ENCODE measurements at places on chromosomes 5 and 9.

DNA sequence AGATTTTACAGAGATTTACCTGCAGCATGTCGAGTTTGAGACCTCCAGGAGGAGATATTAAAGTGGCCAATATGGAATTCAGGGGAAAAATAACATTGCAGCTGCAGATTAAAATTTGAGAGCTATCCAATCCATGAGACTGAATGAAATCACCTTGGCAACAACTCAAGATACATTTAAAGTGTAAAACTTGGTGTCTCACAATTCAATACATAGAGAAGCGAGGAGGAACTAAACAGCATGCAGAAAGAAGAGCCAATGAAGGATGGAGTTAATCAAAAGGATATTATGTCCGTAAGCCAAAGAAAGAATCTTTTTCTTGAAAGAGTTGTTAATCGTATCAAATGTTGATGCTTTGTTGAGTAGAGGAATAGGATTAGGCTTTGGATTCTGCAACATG is 455.1 kb downstream of the CDH18 start:
- no peak for DNase-seq
- no peaks in the 10 kb centered on the region for H3K36me3 ChIP-seq
- H3K4me3 ChIP-seq: no peak overlapping the region
- H3K4me1 ChIP-seq: no peaks in the 10 kb centered on the region

DNA sequence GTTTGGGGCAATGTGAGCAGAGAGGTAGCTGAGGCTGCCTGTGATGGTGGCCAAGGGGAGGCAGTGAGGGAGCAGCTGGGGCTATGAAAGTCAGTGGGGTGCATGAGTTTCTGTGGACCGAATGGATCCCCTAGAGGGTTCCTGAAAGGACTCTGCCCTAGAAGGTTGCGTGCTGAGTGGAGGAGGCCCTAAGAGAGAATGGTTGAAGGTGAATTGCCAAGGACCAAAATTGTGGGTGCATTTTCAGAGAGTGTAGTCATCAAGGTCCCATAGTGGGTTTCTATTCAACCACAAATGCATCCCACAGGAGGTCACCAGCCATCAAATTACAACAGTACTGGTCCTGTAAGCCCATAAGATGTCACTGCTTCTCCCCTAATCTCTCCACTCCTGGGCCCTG is 298.3 kb downstream of the CDK5RAP2 start:
- DNase-seq: no peak
- H3K36me3 ChIP-seq: no peaks in the 10 kb centered on the region
- H3K4me1 ChIP-seq: no peaks in the 10 kb centered on the region
- no peak overlapping the region for H3K4me3 ChIP-seq
- H3K27me3 ChIP-seq: peaks cover 32% of the 10 kb centered on the region

GRCh38 chr9:100761276-100761802 is 183.5 kb downstream of the CAVIN4 start:
- H3K27ac ChIP-seq: no peak overlapping the region
- peaks cover 24% of the 10 kb centered on the region for H3K27me3 ChIP-seq
- no peaks in the 10 kb centered on the region for H3K36me3 ChIP-seq
- no peak overlapping the region for H3K4me3 ChIP-seq
- DNase-seq: no peak

DNA sequence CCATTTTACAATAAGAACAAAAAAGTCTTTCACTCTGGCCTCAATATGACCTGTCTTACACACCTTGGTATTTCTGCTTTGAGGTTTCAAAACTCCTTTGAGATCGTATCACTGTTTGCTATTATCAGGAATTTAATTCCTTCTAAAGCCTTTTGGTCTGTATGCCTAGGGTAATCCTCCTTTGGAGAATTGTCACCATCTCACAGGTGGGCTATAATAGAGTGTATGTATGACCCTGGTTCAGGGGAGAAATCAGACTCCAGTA is 13.7 kb downstream of the CMYA5 start:
- no peak overlapping the region for H3K4me3 ChIP-seq
- no peak overlapping the region for H3K27ac ChIP-seq
- H3K4me1 ChIP-seq: peaks cover 2% of the 10 kb centered on the region
- H3K27me3 ChIP-seq: no peaks in the 10 kb centered on the region

GRCh38 chr9:35844628-35845270 is 15.7 kb downstream of the TMEM8B start:
- H3K36me3 ChIP-seq: peaks cover 6% of the 10 kb centered on the region
- H3K27ac ChIP-seq: peak overlapping the region; percentile 7
- peaks cover 63% of the 10 kb centered on the region for H3K4me1 ChIP-seq
- DNase-seq: peak; percentile 50
- H3K4me3 ChIP-seq: no peak overlapping the region

GRCh38 chr5:134521841-134522240 is 3.6 kb upstream of the JADE2 start:
- H3K27me3 ChIP-seq: no peaks in the 10 kb centered on the region
- H3K36me3 ChIP-seq: no peaks in the 10 kb centered on the region
- peaks cover 8% of the 10 kb centered on the region for H3K4me1 ChIP-seq
- H3K27ac ChIP-seq: no peak overlapping the region

Data from naive thymus-derived CD8-positive, alpha-beta T cell (primary cell).